Hypothalamus (tissue), 51 donors: ENCODE measurements at places on chromosomes 7 and 10.

GRCh38 chr7:121196286-121196685 lies 132.5 kb upstream of the WNT16 start:
- no peak for DNase-seq

DNA sequence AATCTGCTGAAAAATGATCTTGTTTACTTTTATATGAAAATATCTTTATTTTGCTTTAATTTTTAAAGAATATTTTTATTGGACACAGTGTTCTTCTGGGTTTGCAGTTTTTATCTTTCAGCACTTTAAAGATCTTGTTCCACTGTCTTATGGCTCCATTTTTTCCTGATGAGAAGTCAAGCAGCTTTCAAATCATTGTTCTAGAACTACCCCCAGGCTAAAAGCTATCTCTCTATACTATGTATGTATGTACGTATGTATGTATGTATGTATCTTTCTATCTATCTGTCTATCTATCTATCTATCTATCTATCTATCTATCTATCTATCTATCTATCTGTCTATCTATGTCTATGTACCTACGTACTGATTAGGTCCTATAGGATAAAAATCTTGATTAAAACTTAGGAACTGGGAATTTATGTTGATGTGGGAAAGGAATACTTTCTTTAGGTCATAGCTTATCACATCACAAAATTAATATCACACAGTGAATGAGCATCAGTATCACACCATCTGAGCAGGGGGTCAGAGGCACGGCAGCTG lies 35.4 kb upstream of the TSPAN13 start:
- no peak for DNase-seq

GRCh38 chr10:120984221-120984620 lies 133.1 kb downstream of the WDR11 start:
- no peak for DNase-seq

GRCh38 chr7:142800088-142800487 lies 29.3 kb downstream of the PRSS2 start:
- DNase-seq: no peak

DNA sequence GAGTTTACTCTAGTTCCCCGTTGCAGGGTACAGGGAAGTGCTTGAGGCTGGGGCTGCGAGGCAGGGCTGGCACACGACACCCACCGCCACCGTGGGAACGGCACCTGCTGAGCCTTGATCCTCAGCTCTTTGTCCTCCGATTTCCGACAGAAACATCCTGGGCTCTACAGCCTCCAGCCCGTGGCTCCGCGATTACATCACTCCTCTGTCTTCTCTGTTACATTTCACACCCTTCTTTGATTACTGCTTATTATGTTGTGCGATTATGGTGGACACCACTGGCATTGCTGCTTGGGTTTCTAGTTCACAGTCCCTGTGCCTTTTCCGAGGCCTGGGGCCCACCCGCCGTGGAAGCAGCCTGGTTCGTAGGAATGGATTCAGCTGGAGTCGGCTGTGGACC lies 26.9 kb downstream of the FKBP6 start:
- DNase-seq: no peak
